ENCODE measurements at places on chromosomes 16 and 17. TPM values are rescaled to one million over a fixed set of nuclear protein-coding genes. Genes with fewer than 3 reads are reported as not detected.

Gene NAGS
- 0.20 TPM for total RNA-seq

Gene NDE1
- total RNA-seq: 111 TPM

Gene MRTFB
- 15.8 TPM for total RNA-seq

Gene HEATR9
- total RNA-seq: 0.45 TPM

Gene TLCD3B
- total RNA-seq: 3.6 TPM

Gene KRTAP3-1
- total RNA-seq: not detected

Gene DPEP2NB
- not detected for total RNA-seq

Gene ITGB3
- 1.9 TPM for total RNA-seq

Gene SOX8
- 0.11 TPM for total RNA-seq

Gene NXN
- total RNA-seq: 1.0 TPM

Gene TNS4
- total RNA-seq: 14.0 TPM

Gene CCDC47
- total RNA-seq: 63.8 TPM

Gene MYH11
- not detected for total RNA-seq

Gene GAS2L2
- not detected for total RNA-seq

Gene RAC3
- 10.0 TPM for total RNA-seq

Gene KRT13
- total RNA-seq: not detected

Gene GRIN2A
- not detected for total RNA-seq

Gene PRR29
- 1.8 TPM for total RNA-seq

Gene BOLA2
- 13.0 TPM for total RNA-seq

Gene TNFRSF17
- total RNA-seq: not detected

Gene RNF112
- total RNA-seq: 0.20 TPM

Gene ATP2A1
- total RNA-seq: 1.6 TPM

Gene KRTAP1-1
- total RNA-seq: not detected
